ENCODE measurements at places on chromosomes 6 and 20. TPM values are rescaled to one million over a fixed set of nuclear protein-coding genes. Genes with fewer than 3 reads are reported as not detected.

Gene PRRC2A
- 292 TPM for polyA plus RNA-seq

Gene TBXT
- polyA plus RNA-seq = not detected

Gene NKX2-2
- 6.9 TPM for polyA plus RNA-seq

Gene BMP2
- 4.4 TPM for polyA plus RNA-seq

Gene VWA7
- 8.1 TPM for polyA plus RNA-seq

Gene FKBP1A
- polyA plus RNA-seq = 396 TPM

Gene SLC17A9
- 0.20 TPM for polyA plus RNA-seq

Gene PET117
- 13.0 TPM for polyA plus RNA-seq

Gene GJA10
- not detected for polyA plus RNA-seq

Gene GFOD1
- polyA plus RNA-seq = 5.4 TPM

Gene PSMF1
- 250 TPM for polyA plus RNA-seq
